ENCODE measurements at places on chromosomes 16 and 17.

- no peak for DNase-seq
These were observed 14.1 kb downstream of the KRT39 start for GRCh38 chr17:40952661-40953060.

DNA sequence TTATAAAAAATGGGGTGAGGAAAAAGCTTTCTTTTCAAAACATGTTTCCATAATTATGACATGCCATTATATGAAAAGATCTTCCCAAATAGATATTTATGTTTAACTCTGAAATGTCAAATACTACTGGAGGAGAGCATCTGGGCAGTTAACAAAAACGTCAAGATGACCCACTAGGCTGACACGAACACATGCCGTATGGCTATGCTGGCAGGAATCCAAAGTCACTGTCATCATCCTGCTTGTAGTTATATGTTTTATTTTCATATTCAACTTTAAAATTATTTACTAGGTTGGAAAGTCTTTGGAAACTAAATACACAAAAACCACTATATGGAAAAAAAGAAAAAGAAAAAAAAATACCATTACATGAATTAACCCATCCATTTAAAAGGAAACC is 27.3 kb downstream of the ANKFY1 start:
- no peak for DNase-seq

DNA sequence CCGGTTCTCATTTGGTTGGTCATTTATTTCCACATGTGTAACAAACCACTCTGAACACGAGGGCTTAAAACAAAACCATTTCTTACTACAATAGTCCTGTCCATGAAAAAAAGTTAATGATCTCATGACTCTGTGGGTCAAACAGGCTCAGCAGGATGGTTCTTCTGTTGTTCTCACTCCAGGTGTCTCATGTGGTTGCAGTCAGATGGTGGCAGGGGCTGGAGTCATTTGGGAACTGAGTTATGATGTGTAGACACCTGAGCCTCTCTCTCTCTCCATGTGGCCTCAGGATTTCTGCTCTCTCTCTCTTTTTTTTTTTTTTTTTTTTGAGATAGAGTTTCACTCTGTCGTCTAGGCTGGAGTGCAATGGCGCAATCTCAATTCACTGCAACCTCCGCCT is 55.4 kb downstream of the RTN4RL1 start:
- no peak for DNase-seq

DNA sequence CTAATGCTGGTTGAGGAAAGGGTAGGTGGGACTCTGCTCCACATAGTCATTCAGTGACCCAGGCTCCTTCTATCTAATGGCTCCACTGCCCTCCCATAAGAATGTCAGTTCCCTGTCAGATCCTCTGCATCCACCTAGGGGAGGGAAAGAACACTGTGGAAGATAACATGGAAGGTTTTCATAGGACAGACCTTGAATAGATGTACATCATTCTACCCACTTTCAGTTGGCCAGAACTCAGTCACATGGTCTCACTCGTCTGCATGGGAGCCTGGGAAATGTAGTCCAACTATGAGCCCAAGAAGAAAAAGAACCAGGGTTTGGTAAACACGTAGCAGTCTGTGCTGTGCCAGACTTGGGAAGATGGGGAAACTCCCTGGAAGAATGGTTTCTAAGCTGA is 27.1 kb upstream of the SCNN1B start:
- no peak for DNase-seq

- DNase-seq, result peak; percentile 15
These were observed 2.5 kb upstream of the ZNF423 start for GRCh38 chr16:49858200-49859124.

DNA sequence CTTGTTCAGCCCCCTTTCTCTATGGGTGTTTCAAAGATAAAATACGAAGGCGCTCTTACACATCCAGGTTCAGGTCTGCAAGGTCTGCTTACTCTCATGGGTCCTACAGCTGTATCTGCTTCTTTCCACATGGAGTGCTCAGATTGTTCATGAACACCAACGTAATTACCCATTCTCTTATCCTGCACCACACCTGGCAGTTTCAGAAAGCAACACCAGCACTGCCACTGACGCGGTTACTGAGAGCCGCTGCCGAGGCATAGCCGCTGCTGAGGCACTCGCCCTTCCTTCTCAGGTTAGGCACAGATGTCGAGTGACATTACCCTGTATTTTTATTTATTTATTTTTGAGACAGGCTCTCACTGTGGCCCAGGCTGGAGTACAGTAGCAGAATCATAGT is 147.1 kb downstream of the RPTOR start:
- DNase-seq, result no peak

GRCh38 chr16:9081158-9081557 is 10.3 kb upstream of the HAPSTR1 start:
- DNase-seq, result no peak

GRCh38 chr16:56610609-56611111 is 2.3 kb downstream of the MT2A start:
- DNase-seq, result no peak

GRCh38 chr16:48970216-48970615 is 311.4 kb downstream of the CBLN1 start:
- no peak for DNase-seq

- DNase-seq, result no peak
These were observed 429.8 kb downstream of the TOX3 start for GRCh38 chr16:52117171-52117570.

DNA sequence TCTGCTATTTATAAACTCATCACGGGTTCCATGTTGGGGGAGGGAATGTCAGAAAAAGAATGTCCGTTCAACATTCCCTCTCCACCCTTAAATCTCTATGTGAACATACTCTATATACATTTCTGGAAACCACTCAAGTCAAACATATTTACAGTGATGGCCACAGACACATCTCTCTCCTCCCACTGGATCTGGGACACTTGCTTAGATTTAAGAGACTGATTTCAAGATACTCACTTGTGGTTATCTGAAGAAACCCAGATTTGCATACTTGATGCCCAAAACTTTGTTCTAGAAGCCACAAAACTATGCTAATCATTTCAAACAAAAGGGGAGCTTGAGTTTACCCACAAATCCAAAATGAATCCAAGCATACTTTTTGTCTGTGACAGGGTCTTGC is 182.9 kb upstream of the SOX9 start:
- DNase-seq, result no peak

- DNase-seq, result no peak
These were observed 35.7 kb upstream of the TRAP1 start for GRCh38 chr16:3752984-3753383.

All from stimulated activated CD8-positive, alpha-beta memory T cell treated with anti-CD3 and anti-CD28 coated beads, Interleukin-12 subunit alpha, Interleukin-12 subunit beta, amount 100 ng/mL, for 4 hours (primary cell).